Neural crest cell (in vitro differentiated cells): ENCODE measurements at places on chromosomes 4 and X.

- no peak for DNase-seq
Observed at GRCh38 chrX:47446971-47447370, 36.1 kb downstream of the ZNF41 start.

GRCh38 chr4:138852681-138853080 is 162.9 kb upstream of the NOCT start:
- no peak for DNase-seq

GRCh38 chrX:78048052-78048451 is 56.0 kb upstream of the PGK1 start:
- no peak for DNase-seq

GRCh38 chr4:90357117-90357710 is 230.0 kb downstream of the CCSER1 start:
- no peak for DNase-seq

DNA sequence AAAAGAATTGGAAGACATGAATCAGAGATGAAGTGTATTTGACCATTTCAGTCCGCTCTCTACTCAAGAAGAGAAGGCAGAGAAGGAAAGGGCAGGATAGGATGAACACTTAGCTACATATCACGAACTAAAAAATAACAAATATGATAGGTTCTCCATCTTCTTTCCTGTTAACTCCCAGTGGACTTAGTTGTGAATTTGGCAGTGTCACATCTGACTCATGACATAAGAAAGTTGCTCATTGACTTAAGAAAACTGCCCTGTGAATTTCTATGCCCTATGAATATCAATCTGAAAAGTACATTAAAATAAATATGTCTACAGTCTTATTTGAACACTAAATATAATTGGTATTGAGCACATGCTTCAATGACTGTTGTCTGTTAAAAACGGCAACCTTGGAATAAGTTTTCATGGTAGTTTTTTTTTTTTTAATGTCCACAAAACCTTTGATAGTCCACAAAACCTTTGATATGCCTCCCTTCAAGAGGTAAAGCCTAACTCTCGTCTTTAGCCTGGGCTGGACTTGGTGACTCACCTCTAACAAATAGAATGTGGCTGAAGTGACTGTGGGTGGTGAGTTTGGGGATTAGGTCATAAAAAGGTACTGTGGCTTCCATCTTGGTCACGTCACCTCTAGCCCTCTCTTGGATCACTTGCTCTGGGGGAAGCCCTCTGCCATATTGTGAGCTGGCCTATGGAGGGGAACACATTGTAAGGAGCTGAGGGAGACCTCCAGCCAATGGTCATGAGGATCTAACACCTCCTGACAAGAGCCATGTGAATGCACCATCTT is 184.7 kb upstream of the S100G start:
- DNase-seq: no peak

GRCh38 chr4:119977076-119977940 is 89.3 kb downstream of the MAD2L1 start:
- DNase-seq: no peak

DNA sequence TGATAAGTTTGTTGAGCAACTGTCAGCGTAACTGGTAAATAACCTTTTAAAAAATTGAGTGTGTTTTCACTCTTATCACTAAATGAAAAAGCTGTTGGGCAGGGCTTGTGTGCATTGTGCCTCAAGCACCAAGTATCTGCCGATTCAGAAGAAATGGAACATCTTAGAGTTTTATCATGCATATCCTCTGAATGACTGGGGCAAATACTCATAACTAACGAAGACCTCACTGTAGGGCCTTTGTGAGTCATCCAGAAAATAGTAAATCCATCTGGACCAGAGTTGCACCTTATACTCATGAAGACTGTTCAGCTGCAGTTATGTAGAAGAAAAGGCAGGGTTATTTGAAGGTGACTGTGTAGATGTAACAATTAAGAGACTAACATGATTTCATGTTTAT is 222.1 kb downstream of the CAMK2D start:
- DNase-seq: no peak

- DNase-seq: peak; percentile 62
Observed at GRCh38 chr4:113394730-113395530, 345.5 kb downstream of the ANK2 start.

DNA sequence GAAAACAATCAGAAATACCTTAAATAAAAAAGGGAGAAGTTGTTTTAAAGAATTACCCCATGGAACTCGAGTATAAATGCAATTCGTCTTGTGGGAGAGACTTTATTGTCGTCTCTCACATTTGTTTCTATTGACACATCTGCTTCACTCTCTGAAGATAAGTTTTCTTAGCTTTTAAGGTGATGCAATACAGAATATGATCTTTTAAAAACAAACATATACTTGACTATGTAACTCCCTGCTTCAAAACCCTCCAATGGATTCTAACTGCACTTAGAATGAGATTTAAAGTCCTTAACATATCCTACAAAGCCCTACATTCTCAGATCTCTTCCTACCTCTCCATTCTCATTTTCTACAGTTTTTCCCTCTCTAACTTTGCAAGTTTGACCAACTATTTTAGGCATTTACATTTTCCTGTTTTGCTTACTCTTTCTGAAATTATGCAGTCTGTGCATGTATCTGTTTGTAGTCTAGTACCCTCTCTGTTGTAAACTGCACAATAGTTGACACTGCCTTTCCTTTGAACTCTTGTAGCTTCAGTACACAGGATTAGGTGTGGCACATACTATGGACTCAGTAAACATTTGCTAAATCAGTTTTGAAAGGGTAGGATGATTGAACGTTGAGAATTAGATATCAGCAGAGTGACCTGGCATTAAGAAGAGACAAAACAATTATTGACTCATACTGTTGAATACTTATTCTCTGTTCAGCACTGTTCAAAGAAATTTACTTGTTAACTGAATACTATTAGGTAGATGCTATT is 59.8 kb downstream of the AGTR2 start:
- no peak for DNase-seq

- DNase-seq: no peak
Observed at GRCh38 chr4:156790866-156791265, 180.7 kb downstream of the PDGFC start.

DNA sequence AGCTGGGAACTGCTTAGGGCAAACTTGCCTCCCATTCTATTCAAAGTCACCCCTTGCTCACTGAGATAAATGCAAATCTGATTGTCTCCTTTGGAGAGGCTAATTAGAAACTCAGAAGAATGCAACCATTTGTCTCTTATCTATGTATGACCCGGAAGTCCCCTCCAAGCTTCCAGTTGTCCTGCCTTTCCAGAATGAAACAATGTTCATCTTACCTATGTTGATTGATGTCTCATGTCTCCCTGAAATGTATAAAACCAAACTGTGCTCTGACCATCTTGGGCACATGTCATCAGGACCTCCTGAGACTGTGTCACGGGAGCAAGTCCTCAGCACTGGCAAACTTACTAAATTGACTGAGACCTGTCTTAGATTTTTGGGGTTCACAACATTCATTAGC is 37.1 kb upstream of the TMPRSS11E start:
- DNase-seq: no peak

GRCh38 chrX:129779747-129780146 is at the start of gene SASH3:
Gene SASH3 (plus strand): TSS chrX:129779949. CDS start chrX:129780098, 149 bp downstream.
- no peak for DNase-seq

DNA sequence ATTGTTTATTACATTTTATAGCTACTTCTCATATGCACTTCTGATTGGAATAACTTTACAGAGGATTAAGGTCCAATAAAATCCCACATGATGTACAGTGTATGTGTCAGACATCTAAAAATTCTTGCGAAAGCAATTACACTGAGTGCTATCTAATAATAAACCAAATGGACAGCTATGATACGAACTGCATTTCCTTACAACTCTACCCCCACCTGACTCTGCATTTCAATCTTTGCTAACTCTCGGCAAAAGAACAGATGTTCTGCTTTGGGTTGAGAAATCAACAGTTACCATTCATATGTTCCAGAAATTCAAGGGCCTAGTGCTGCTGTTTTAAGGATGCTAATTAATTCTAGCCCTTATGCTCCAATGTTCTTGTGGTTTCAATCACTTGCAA is 287.9 kb upstream of the NOCT start:
- DNase-seq: no peak

- DNase-seq: no peak
Observed at GRCh38 chr4:36051634-36052033, 192.7 kb downstream of the ARAP2 start.

- no peak for DNase-seq
Observed at GRCh38 chr4:573122-573892, 2.8 kb downstream of the TMEM271 start.

DNA sequence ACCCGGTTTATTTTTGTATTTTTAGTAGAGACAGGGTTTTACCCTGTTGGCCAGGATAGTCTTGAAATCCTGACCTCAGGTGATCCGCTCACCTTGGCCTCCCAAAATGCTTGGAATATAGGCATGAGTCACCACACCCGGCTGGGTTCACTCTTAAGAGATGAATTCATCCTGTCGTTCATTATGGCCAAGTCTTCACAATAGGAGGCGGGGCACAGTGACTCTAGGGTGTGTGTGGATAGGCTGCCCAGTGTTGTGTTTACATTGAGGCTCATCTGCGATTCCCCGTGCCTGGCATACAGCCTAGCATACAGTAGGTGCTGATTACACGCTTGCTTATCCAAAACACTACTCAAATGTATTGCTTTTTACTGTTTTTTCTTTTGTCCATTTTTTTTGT is 41.3 kb upstream of the IGFBP7 start:
- DNase-seq: no peak

DNA sequence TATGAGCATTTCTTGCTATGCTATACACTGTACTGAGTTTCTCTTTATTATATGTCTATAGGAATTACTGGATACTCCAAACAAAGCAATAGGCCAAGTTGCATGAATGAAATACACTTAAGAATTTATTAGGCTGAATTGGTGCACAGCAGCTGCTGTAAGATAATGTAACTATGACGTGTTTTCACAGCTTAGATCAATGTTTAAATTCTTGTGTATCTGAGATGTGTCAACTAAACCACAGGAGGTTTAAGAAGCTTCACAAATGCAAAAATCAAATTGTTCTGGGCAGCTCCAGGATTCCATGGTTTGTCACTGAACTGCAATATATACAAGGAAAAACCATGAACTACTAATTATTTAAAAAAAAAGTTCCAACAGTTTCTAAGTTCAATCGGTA is 156.7 kb downstream of the MAPK10 start:
- DNase-seq: no peak

- DNase-seq: no peak
Observed at GRCh38 chr4:187478292-187479140, 517.1 kb upstream of the ZFP42 start.

GRCh38 chr4:32394255-32394654 is 1674.1 kb downstream of the PCDH7 start:
- no peak for DNase-seq

DNA sequence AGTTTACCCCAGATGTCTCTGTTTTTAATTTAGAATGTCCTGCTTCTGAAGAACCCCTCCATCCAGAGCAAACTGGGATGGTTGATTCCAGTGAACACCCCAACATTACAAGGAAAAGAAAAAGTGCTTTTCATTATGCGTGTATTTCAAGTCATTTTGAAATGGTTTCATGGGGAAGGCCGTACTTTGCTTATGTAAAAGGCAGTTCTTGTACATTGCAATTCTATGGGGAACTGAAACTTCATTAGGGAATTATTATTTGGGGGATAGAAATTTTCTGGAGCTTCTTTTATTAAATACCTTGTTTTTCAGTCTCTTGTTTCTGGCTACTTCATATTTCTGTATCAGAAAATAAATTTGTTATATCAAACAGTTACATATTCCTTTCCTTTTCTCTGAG is 96.9 kb upstream of the ZNF518B start:
- no peak for DNase-seq

DNA sequence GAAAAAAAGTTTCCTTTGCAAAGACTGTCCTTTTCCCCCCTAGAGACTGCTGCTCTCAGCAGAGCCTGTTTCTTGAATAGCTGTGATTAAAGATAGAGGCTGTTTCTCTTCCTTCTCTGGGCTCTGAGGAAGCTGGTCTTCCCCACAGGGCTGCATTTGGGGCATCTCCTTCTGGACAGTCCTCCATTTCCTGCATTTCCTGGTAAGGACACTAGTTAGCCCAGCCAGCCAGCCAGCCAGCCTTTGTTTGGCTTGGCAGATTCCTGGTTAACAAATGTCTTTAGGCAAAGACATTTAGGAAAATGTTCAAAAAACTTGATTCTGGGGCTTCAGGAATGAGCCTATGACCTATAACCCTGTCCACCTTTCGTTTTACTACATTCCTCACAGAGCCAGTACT is 34.0 kb upstream of the PLAC1 start:
- DNase-seq: no peak

DNA sequence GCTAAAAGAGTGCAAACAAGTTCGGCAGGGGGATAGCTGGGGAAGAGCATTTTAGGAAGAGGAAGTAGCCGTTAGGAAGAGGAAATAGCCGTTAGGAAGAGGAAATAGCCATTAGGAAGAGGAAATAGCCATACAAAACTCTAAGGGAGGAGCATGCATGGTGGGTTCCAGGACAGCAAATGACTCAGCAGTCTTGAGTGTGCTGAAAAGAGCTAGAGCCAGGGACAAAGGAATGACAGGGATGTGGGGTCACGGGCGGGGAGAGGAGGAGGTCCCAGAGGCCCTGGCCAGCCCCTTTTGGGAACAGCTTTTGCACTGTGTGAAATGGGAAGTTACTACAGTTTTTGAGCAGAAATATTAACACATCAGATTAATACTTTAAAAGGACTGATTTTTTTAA is 882.6 kb downstream of the TRIML1 start:
- no peak for DNase-seq

DNA sequence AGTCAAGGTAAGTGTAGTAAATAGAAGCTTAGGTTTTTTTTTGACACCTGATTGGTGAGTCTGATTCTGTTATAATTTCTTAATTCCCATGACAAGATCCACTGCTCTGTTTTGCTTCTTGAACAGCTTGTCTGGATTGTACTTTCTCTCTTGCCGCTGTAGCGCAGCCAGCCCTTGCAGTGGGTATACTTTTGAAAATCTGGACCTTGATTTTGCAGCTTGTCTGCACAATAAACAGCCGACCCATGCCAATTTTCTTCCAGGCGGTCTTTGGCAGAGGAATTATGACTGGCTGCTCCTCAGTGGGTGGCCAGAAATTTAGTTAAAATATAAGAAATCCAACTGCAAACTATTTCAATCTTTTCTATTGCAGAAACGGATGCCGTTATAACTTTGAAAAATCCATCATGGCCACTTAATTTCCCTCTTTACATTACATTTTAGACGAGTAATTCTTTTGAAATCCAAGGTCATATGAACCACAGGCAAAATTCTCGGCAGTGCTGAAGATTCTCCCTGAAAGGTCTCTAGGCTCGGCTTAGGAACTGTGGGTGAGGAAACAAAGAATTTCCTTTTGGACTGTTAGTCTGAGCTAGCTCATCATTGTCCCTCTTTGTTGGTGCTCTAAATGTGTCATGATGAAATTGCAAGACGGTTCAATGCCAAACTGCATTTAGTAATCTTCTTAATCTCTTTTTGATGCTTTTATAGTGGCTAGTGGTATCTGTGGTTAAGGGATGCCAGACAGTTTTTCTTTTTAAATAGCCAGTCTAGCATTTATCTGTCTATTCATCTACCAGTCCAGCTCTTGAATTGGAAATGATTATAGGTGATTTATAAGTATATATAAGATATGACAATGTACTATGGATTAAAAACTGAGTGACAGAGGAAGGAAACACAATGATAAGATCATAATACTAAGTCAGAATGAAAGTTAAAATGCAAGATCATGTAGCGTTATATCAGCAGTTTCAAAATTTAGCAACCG is 31.5 kb upstream of the PTTG2 start:
- no peak for DNase-seq

GRCh38 chrX:140815868-140816267 is 106.3 kb downstream of the LINC00632 start:
- DNase-seq: no peak
